ENCODE measurements at places on chromosomes 11 and 22.

GRCh38 chr11:75505916-75506692 is 19.6 kb downstream of the GDPD5 start:
- DNase-seq = no peak

DNA sequence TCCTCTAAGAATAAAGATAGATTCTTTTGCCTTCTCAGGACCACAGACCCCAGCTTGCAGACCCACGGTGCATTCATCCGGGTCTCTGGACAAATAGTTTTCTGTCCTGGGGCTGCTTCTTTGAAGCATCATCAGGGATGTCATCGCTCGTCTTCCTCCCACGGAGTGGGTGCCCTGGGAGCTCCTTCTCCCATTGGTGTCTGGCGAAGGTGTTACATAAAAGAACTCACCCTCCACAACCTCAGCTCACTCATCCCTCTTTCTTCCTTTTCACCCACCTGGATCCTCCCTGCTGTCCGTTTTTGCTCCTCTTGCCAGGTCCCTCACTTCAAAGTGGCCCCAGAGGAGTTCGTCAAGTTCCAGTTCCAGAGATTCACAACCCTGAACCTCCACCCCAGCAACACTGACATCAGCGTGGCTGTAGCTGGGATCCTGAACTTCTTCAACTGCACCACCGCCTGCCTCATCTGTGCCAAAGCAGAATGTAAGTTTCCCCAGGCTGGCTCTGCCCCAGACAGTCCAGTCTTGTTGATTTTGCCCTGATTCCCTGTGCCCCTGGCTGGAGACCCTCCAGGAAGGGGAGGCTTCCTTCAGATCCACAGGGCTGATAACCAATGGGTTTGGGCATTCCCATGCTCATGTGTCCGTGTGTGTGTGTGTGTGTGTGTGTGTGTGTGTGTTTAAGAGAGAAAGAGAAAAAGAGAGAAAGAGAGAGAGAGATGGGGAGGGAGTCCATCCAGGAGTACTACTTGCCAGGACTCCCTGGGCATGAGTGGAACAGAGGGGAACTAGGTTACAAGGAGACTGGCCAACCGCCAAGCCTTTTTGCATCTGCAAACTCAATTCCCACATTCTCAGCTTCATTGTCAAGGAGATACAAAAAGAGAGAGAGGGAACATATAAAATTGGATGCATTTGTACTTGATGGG is 204.2 kb upstream of the TBCEL start:
- DNase-seq = peak; percentile 48

GRCh38 chr22:29307596-29308147 is 1.2 kb downstream of the GAS2L1 start:
- no peak for DNase-seq

- DNase-seq = no peak
Observed at GRCh38 chr11:6992026-6992425, 28.1 kb downstream of the ZNF214 start.

- no peak for DNase-seq
Observed at GRCh38 chr11:38019072-38019775, 1421.2 kb upstream of the RAG2 start.

DNA sequence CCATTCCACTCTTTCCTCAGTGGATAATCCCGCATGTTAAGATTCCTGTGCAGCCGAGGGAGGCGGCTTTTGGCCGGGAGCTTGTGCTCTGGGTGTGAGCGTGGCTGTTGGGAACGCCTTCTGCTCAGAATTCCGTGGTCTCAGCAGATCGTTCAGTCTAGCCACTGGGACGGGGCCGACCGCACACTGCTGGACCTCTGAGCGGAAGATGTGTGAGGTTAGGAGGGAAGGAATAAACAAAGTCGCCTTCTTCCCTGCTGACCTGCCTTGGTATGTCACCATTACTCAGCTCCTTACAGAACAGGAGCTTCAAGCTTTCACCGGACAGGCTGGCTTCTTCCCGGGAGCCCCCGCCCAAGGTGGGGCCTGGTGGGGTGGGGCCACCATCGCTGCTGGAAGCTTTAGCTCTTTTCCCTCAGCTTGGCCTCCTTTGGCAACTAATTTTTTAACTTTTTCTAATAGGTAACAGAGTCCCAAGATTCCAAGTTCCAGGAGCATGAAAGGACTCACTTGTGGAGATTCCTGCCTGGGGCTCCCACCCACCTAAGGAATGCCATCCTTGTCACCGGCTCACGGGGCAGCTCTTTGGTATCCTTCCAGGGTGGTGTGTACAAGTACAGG is 22.5 kb upstream of the SEPTIN5 start:
- DNase-seq = no peak

DNA sequence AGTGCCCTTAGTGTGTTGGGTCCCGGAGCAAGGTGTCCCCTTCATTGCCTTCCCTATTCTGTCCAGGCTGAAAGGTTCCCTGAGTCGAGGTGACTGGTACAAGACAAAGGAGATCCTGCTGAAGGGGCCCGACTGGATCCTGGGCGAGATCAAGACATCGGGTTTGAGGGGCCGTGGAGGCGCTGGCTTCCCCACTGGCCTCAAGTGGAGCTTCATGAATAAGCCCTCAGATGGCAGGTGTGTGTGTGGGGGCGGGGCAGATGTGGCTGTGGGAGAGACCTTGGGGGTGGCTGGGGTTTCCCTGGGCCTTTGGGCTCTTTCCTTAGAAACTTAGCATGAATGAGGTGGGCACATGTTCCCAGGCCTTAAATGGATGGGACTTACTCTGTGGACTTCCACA is 1.8 kb downstream of the NDUFV1 start:
- DNase-seq = no peak

DNA sequence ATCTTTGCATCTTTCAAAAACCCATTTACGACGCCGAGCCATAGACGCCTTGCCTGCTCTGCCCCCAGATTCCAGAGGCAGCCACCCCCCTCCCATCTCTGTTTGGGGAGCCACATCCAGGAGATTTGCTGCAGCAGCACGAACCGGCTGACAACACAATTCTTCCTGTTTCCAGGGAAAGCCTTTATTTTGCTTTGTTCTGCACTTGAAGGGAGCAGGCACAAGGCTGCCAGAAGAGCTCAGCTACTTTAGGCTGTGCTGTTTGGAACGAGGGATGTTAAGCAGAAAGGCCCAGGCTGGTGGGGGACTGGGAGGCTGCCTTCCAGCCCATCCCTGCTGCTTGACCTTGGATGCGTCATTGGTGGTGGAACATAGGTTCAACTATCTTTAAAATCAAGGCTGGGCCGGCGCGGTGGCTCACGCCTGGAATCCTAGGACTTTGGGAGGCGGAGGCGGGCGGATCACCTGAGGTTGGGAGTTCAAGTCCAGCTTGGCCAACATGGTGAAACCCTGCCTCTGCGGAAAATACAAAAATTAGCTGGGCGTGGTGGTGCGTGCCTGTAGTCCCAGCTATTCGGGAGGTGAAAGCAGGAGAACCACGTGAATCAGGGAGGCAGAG is 243.9 kb downstream of the MIAT start:
- no peak for DNase-seq

GRCh38 chr11:61129639-61130523 is 27.6 kb downstream of the CD5 start:
- no peak for DNase-seq

- no peak for DNase-seq
Observed at GRCh38 chr11:94330789-94331188, 26.4 kb downstream of the IZUMO1R start.

- peak; percentile 57 for DNase-seq
Observed at GRCh38 chr11:72378704-72379383, 55.5 kb downstream of the CLPB start.

DNA sequence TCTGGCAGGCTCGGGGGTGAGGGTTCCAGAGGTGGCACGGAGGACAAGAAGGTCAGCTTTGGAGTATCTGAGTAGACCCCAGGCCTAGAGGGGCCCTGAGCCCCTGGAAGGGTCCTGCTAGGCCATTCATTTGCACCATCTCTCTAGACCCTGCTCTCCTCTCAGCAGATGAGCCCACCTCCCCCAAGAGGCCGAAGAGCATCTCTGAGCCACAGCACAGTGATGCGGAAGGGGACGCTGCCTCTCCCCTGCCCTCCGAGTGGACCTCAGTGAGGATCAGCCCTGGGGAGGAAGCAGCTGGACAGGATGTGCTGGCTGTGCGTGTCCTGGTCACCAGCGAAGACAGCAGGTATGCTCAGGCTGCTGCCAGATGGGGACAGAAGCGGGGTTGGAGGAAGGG is 101.6 kb upstream of the PARVA start:
- no peak for DNase-seq
